ENCODE measurements at places on chromosomes 4 and X.

GRCh38 chrX:70038515-70038914 is 11.2 kb downstream of the AWAT2 start:
- no peak for DNase-seq

GRCh38 chrX:143363419-143363818 is 153.9 kb downstream of the SPANXN3 start:
- no peak for DNase-seq

DNA sequence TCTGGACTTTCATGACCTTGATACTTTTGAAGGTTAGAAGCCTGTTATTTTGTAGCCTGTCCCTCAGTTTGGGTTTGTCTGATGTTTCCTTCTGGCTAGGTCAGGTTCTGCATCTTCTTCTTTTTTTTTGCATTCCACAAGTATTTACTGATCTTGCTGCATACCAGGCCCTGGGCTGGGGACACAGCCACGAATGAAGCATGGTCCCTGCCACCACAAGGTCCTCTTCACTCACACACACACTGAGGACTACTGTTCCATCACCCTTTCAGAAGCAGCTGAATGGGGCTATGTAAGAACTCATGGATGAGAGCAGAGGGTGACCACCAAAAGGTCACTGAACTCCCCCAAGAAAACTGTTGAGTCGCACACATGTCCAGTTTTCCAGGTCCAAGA is 39.2 kb downstream of the USP11 start:
- DNase-seq: no peak

- no peak for DNase-seq
Observed at GRCh38 chrX:136694431-136695087, 46.6 kb downstream of the CD40LG start.

DNA sequence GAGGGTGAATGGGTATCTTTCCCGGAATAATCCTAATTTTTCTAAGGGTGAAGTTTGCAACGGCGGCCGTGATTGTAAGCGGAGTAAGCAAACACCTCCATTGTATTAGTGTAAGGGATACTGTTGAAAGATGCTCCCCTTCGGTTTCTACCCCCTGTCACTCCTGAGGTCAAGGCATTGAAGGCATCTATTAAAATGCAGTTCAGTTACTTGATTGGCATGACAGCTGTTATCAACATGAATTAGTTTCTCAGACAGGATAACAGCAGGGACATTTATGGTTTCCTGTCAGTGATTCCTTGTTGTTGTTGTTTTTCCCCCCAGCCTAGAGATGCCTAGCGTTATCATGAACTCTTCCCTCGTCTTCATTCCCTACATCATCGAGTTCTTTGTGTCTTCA is 552 bp downstream of the SLC25A14 start:
- DNase-seq: no peak

Data from activated CD8-positive, alpha-beta memory T cell treated with anti-CD3 and anti-CD28 coated beads for 4 hours (primary cell).